Thyroid gland (tissue), 4 donors: ENCODE measurements at places on chromosomes 2 and 18. TPM values are rescaled to one million over a fixed set of nuclear protein-coding genes. Genes with fewer than 3 reads are reported as not detected.

- H3K4me1 ChIP-seq, result no peaks in the 10 kb centered on the region
- H3K27me3 ChIP-seq, result peaks cover 5% of the 10 kb centered on the region
- DNase-seq, result no peak
Observed at GRCh38 chr18:57352271-57352701, at the start of gene ST8SIA3. Gene ST8SIA3, plus strand, starts transcription at chr18:57352557. Its CDS starts 290 bp downstream, at chr18:57352847.

DNA sequence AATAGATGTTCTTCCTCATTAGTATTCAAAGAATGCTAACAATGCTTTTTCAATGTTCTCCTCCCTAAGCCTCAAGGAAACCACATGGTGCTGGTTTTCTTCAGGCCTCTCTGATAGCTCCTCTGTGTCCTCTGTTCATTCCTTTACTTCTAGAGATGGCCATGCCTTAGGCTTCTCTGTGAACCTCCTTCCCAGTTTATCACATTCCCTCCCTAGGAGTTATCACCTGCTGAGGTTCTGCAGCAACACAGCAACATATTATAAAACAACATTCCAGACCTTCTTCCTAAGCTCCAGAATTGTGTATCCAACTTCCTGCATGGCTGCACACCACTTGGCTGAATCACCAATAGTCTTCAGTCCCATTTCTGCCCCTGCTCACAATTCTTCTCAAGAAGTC, 325.5 kb downstream of the IRS1 start:
- peaks cover 6% of the 10 kb centered on the region for H3K4me1 ChIP-seq
- no peak overlapping the region for H3K4me3 ChIP-seq
- H3K36me3 ChIP-seq, result no peaks in the 10 kb centered on the region
- DNase-seq, result no peak
- no peaks in the 10 kb centered on the region for H3K27me3 ChIP-seq

Gene MAT2A
- 511 TPM for total RNA-seq

Gene GKN2
- not detected for total RNA-seq

Gene BMP10
- not detected for total RNA-seq

- no peak overlapping the region for H3K27ac ChIP-seq
- H3K27me3 ChIP-seq, result no peaks in the 10 kb centered on the region
- H3K4me1 ChIP-seq, result no peaks in the 10 kb centered on the region
- no peak overlapping the region for H3K4me3 ChIP-seq
- DNase-seq, result no peak
Observed at GRCh38 chr2:164948540-164948939, 6.8 kb downstream of the SLC38A11 start.

DNA sequence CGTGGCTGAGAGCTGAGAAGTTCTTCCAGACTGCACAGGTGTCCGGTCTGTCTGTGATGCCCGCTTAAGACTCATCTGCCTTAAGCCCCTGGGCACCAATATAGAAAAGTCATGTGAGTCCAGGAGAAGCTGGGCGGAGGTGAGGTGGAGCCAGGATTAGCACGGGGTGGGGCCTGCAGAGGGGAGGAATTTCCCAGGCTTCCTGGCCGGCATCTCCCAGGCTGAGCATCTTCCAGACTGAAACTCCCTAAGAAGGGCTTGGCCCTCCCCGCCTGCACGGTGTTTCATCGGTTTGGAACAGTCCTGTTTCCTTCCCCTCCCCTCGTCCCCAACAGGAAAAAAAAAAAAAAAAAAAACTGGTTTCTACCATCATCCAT, 270.3 kb downstream of the ATAD2B start:
- no peaks in the 10 kb centered on the region for H3K36me3 ChIP-seq
- no peaks in the 10 kb centered on the region for H3K27me3 ChIP-seq
- H3K4me3 ChIP-seq, result no peak overlapping the region
- no peak overlapping the region for H3K27ac ChIP-seq

DNA sequence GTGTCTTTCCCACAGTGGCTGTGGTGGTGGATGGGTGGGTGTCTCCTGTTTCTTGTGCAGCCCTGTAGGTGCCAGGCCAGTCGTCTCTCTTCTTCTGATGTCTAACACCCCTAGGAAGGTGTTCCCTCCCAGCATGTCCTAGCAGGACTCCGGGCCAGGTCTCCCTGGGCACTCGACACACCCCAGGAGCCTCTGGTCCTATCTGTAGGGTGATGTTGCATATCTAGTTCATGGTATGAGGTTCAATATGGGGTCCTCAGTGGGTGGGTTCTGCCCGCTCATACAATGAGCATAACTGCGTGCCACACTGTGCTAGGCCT, 14.4 kb downstream of the NGEF start:
- H3K27ac ChIP-seq, result no peak overlapping the region
- no peaks in the 10 kb centered on the region for H3K4me1 ChIP-seq
- no peak overlapping the region for H3K4me3 ChIP-seq
- H3K36me3 ChIP-seq, result no peaks in the 10 kb centered on the region
- no peak for DNase-seq
- H3K27me3 ChIP-seq, result no peaks in the 10 kb centered on the region

Gene TUBB8B
- total RNA-seq, result not detected

GRCh38 chr2:151928380-151928779, 100.2 kb upstream of the ARL5A start:
- no peak overlapping the region for H3K4me3 ChIP-seq
- H3K4me1 ChIP-seq, result peaks cover 3% of the 10 kb centered on the region
- H3K27ac ChIP-seq, result no peak overlapping the region
- H3K27me3 ChIP-seq, result no peaks in the 10 kb centered on the region

GRCh38 chr2:169761251-169761969, 27.8 kb downstream of the KLHL23 start:
- H3K4me1 ChIP-seq, result no peaks in the 10 kb centered on the region
- no peaks in the 10 kb centered on the region for H3K27me3 ChIP-seq
- no peak overlapping the region for H3K27ac ChIP-seq
- no peaks in the 10 kb centered on the region for H3K36me3 ChIP-seq

- H3K27me3 ChIP-seq, result no peaks in the 10 kb centered on the region
- H3K4me1 ChIP-seq, result no peaks in the 10 kb centered on the region
- DNase-seq, result no peak
- no peaks in the 10 kb centered on the region for H3K36me3 ChIP-seq
- H3K4me3 ChIP-seq, result no peak overlapping the region
Observed at GRCh38 chr2:218518876-218519275, 49.3 kb downstream of the USP37 start.

Gene PDE1A
- total RNA-seq, result 95.8 TPM

DNA sequence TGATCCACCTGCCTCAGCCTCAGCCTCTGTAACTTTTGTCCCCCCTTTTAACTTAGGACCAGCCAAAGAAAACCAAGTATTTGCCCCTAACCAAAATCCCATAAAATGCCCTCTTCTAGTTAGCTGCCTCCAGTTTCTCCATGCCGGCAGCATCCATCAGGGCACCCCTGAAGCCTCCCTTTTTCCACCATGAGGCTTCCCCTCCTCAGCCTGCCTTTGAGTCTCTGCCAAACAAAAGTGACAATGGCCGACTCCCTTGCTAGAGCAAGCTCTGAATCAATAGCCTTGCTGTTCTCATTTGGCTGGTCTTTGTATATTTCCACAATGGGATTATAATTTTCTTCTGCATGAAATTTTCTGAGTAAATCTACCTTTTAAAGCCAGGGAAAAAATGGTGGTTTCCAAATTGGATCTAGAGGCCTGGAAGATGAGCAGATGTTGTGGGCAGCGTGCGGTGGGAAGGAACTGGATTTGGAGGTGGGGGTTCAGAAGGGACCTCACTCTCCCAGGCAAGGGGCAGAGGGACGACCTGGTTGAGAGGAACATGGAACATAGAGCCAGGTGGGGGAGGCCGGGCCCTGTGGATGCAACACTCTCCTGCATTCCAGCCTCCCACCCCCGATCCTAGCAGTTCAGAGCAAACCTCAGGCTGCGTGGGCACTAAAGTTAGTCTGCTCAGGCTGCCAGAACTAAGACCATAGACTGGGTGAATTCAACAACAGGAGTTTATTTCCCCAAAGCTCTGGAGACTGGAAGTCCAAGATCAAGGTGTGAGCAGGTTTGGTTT, 80.6 kb downstream of the HS6ST1 start:
- H3K36me3 ChIP-seq, result no peaks in the 10 kb centered on the region
- no peak for DNase-seq
- no peak overlapping the region for H3K27ac ChIP-seq
- H3K4me1 ChIP-seq, result no peaks in the 10 kb centered on the region
- no peak overlapping the region for H3K4me3 ChIP-seq
- H3K27me3 ChIP-seq, result no peaks in the 10 kb centered on the region

DNA sequence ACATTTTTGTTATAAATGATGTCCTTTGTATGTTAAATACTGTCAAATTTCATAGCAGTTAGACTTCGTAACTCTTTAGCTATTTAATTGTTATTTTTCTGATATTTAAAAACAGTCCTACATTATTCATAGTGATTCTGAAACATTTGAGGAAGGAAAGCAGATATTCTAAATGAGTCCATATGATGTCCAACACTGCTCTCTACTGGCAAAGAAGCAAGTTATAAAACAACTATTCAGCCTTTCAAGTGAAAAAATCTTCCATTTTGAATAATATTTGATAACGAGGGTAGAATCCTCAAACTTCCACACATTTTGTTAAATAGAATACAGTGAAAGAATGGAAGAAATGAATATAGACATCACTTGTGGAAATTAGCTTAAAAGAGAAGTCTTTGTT, 220.8 kb downstream of the GULP1 start:
- no peak overlapping the region for H3K27ac ChIP-seq
- no peaks in the 10 kb centered on the region for H3K4me1 ChIP-seq
- no peaks in the 10 kb centered on the region for H3K27me3 ChIP-seq
- no peak overlapping the region for H3K4me3 ChIP-seq
- no peak for DNase-seq

Gene FBXO36
- 4.7 TPM for total RNA-seq

Gene LIMS1
- 105 TPM for total RNA-seq
